ENCODE measurements at places on chromosomes 3 and 15.

DNA sequence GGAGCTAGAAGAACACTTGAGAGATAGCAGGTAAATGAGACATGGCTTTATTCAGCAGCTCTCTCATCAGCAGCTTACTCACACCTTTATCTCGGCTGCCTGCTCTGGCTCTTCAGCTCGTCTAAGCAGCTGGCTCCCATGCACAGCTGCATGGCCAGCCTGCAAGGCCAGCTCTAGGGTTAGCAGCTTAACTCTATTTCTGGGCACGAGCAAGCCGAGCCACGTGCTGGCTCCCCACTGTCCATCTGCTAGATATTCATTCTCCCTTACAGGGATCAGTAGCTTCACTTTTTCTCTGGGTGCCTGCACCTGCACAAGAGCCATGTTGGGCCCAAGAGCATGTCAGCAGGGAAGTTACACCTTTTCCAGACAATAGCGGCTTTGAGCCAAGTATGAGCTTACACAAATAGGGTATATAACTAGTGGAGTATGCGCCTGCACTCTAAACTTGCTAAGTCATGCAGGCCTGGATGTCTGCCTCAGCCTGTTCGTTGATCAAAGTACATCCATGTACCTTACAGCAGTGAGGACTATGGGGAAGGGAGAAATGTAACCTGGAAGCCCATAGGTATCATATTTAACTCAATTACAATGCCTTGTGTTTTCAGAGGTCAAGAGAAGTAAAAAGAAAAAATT, 174.9 kb upstream of the SNTN start:
- DNase-seq, result no peak

DNA sequence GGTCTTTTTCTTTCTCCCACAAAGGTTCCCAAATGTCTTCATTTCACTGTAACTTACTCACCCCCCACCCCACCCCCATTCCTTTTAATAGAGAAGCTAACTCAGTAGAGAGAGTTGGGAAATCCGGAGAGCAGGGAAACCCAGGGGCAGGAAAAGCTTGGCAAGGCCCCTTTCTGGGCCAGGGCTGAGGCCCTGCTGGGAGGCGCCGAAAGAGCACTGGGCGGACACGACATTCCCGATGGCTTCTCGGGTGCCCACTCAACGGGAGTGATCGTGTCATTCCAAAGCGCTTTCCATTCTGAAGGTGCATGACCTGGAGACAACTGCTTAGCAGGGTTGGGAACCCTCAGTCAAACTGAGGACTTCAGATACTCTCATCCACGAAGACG, 1.6 kb upstream of the DALRD3 start:
- DNase-seq, result no peak

GRCh38 chr3:19891740-19892139, 42.3 kb downstream of the EFHB start:
- no peak for DNase-seq

- DNase-seq, result no peak
Observed at GRCh38 chr15:100060276-100060926, 281.4 kb downstream of the ADAMTS17 start.

DNA sequence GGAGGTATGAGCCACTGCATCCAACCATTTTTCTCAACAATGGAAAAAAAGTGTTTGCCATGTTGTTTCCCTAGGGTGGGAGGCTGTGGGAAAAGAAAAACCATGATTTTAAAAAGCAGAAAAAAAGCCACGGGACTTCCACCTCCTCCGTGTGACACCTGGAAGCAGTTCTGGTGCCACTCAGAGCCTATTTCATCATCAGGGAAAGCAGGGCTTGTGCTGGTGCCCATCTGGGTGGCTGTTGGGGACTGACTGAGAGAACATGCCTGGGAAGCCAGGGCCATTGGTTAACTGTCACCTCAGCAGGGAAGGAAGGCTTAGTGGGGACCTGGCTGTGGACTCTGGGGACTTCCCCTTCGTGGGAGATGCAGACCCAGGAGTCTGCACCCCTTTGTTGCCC, 7.3 kb downstream of the RNU5B-1 start:
- DNase-seq, result no peak

GRCh38 chr15:32060706-32061105, 30.4 kb downstream of the CHRNA7 start:
- DNase-seq, result no peak

GRCh38 chr15:101710806-101711205, 13.5 kb downstream of the TARS3 start:
- DNase-seq, result no peak

GRCh38 chr3:190305406-190305805, 16.8 kb downstream of the CLDN1 start:
- no peak for DNase-seq

DNA sequence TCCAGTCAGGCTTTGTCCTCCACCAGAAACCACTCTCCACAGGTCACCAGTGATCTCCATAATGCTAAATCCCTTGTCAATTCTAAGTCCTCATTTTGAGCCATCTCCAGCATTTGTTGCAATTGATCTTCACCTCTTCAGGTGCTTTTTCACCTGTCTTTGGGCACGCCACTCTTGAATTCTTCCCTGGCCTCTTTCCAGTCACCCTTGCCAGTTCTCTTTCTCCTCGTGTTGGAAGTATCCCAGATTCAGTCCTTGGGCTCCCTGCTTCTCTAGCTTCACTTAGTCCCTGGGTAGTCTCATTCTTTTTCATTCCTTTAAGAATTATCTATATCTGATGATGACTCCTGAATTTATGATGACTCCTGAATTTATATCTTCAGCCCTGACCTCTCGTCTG, 37.5 kb downstream of the MAPK6 start:
- DNase-seq, result no peak

DNA sequence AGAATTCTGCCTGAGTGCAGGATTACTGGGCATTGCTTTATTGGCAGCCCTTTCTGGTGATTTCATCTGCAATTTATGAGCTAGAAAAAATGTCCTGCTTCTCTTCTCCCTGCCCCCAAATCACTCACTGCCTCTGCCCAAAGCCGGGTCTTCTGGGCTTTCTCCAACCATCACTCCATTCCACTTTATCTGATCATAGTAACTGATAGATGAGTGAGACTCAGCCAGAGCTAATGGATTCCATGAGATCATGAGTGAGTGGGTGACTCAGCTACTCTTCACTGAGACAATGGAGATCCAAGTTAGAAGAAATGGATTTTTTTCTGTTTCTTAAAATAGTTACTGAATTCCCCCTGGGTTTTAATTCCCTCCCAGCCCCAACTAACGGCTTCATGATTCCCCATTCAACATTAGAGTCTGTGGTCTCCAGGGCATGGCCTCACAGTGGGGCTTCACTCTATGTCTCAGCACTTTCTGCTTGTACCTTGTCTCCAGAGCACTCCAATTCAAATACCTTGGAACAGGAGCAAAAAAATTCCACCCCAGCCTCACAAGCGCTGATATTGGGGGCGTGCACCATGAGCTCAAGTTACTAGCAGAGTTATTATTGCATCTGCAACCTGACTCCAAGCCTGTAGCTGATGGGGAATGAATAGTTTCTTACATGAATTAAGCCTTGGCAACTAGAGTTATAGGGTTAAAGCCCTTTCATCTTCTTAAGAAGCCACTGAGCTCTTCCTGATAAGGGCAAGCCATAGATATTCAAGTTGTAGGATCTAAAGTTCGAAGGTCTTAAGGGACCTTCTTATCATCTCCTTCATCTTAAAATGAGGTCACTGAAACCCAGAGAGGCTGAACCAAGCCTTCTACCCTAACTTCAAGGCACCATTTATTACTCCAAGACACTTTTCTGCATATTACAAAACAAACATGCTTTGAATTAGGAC, 85.9 kb downstream of the AGBL1 start:
- no peak for DNase-seq

GRCh38 chr15:66872405-66872804, 170.4 kb downstream of the SMAD6 start:
- no peak for DNase-seq

DNA sequence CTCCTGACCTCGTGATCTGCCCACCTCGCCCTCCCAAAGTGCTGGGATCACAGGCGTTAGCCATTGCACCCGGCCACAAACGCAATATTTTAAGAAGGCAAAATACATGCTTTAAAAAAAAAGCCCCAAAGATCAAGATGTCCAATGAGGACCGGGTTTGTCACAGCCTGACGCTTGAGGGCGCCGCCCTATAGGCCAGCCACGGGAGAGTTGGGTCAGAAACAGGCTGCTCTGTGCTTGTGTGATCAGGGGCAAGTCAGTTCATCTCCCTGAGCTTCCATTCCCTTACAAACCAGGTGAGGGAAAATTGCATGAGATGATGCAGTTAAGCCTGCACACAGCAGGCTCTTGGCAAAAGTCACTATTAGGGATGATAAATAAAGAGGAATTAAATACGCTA, 23.9 kb downstream of the FAM174B start:
- no peak for DNase-seq

- no peak for DNase-seq
Observed at GRCh38 chr3:117696851-117697407, 987.4 kb downstream of the TUSC7 start.

DNA sequence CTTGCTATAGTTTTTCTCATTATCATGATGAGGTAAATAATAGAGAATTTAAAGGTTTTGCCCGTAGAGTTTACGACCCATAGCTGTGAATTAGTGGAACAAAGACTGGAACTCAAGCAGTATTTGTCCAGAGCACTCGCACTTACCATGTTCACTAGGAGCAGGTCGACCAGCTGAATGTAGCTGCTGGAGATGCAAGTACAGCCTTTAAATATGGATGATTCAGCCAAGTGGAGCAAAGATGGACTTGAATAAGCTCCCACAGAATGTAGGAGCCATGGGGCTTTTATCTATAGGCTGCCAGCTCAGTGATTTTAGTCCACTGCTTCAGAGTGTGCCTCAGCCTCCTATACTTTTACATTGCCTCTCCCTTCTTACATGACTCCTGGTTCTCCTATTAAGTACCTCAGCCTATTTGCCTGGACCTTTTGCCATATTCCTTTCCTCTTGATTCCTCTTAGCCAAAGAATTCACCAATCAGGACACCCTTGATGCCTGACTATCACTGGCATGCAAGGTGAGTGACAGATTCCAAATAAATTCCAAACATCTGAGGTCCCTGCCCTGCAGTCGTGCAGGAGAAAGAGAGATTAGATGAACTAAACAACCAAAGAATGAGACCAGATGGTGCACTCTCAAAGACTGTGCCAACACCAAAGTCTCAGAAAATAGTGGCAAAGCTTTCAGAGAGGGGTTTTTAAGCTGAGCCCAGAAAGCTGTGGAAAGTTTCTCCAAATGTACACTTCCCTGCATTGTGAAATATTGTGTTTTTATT, 3.9 kb downstream of the MKRN3 start:
- DNase-seq, result no peak

GRCh38 chr3:40891186-40891585, 308.1 kb upstream of the CTNNB1 start:
- DNase-seq, result no peak

DNA sequence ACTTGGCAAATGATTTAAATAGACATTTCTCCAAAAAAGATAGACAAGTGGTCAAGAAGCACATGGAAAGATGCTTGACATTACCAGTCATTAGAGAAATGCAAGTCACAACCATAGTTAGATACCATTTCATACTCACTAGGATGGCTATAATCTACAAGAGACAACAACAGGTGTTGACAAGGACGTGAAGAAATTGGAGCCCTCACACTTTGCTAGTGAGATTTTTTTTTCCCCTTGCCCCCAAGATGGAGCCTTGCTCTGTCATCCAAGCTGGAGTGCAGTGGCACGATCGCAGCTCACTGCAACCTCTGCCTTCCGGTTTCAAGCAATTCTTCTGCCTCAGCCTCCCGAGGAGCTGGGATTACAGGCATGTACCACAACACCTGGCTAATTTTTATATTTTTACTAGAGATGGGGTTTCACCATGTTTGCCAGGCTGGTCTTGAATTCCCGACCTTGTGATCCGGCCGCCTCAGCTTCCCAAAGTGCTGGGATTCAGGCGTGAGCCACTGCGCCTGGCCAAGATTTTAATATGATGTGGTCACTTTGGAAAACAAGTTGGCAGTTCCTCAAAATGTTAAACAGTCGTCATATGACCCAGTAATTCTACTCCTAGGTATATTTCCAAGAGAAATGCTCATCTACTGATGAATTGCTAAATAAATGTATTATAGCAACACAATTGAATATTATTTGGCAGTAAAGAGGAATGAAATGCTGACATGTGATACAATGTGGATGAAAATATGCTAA, 103.3 kb downstream of the ATG7 start:
- DNase-seq, result no peak

- DNase-seq, result no peak
Observed at GRCh38 chr3:191523148-191523547, 62.2 kb downstream of the PYDC2 start.

DNA sequence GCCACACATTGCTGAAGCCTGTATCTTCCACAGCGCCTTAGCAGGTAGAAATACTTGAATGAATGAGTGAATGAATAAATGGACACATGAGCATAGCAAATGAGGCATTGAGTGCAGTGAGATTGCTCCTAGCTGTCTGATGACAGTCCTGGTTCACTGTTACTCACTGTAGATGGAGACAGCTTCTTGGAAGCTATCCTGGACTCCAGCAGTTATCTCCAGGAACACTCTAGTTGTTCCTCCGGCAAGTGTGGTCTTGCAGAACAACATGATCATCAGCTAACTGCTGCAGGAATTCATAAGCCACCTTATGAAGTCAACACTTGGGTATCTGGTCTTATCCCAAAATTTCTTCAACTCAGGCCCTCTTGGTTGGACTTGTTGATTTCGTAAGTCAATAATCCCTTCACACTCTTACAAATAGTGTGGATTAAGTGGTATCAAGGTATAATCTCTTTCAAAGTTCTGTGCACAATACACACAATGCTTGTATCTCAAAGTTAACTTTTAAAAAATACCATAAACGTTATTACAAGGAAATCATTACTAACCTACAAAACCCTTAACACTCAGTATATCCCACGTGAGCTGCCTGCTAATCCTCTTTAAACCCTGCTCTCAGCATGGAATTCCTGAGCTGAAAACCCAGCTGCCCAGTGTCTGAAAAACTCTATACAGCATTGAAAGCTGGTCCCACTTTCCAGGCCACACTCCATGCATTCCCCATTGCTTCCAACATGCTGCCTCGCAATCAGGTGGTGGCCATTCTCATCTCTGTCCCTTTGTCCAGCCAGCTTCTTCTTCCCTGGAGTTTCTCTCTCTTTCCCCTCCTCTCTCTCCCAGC, 14.4 kb upstream of the ZBTB38 start:
- DNase-seq, result no peak

- no peak for DNase-seq
Observed at GRCh38 chr15:95168951-95169431, 937.6 kb downstream of the MCTP2 start.

DNA sequence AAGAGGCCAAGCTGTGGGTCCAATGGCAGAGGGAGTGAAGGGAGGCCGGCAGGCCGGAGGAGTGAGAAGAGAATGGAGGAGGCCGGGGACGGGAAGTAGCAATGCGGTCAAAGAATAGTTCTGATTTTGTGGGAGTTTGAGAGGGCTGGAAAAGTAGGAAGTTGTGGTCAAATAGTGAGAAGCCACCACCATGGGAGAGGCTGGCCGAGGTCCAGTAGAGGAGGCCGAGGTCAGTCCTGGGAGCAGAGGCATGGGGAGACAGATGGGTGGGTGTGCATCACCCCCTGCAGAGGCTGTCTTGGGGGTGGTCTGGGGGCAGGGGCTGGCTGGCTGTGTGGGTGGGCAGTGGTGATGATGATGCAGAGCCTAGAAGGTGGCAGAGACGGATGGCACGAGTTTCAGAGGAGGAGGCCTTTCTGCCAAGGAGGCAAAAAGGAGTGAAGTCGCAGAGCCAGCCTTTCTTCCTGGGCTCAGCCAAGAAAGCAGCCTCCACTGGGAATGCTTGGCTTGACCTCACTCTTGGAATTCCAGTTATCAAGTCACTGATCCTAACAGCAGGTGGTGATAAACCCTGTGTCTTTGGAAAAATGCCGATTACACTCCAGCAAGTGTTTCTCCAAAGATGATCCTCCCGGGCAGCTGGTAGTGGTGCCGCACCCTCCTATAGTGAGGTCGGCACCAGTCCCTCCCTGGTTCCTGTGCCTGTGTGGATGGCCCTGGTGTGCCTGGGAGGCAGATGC, 57.3 kb downstream of the ARNT2 start:
- no peak for DNase-seq

Measured in stimulated activated CD4-positive, alpha-beta T cell treated with anti-CD3 and anti-CD28 coated beads, Interleukin-2, amount 100 ng/mL, for 24 hours (primary cell).